NCI-H1694 (cell line): ENCODE measurements at places on chromosomes 4 and X.
A peak's percentile ranks its signal among the peaks of the same experiment; 100 is the strongest.

- DNase-seq, result no peak
Observed at GRCh38 chr4:103012060-103012459, 7.4 kb downstream of the SLC9B1 start.

GRCh38 chr4:157978680-157979361 is 194.0 kb downstream of the GASK1B start:
- peak; percentile 48 for DNase-seq

DNA sequence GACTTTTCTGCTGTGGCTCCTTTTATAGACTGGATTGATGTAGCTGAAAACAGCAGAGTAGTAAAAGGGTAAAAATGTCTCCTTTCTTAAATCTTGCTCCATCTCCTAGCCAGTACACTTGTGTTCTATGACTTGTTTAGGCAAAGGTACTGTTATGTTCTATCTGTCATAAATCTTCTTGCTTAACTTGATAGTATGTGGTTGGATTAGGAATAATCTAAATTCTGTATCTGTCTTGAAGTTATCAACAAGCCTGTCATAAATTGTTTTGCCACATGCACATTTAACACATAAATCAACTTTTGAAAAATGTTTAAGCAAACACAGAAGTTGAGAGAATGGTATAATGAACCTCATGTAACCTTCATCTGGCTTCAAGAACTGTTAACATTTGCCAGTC is 157.0 kb downstream of the FRAS1 start:
- no peak for DNase-seq

- DNase-seq, result no peak
Observed at GRCh38 chrX:134023851-134024281, 38.5 kb upstream of the GPC3 start.

GRCh38 chr4:126752702-126753101 is 880.1 kb upstream of the INTU start:
- no peak for DNase-seq

- DNase-seq, result no peak
Observed at GRCh38 chrX:51334276-51334675, 1.7 kb downstream of the NUDT10 start.

DNA sequence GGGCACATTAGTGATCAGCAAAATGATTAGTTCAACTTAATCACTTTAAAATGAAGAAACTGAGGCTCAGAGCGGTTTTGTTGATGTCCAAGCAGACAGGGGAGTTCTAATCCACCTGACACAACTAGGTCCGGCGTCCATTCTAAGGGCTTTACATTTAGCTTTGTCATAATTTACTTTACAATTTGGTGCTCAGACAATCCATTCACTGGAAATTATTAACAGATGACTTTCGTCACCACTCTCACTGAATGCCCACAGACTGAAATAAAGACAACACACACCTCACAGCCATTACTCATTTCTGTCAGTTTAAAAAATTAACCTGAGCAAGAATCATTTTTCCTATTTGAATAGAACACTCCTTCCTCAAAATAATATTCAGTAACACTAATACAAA is 10.8 kb downstream of the NR3C2 start:
- no peak for DNase-seq

DNA sequence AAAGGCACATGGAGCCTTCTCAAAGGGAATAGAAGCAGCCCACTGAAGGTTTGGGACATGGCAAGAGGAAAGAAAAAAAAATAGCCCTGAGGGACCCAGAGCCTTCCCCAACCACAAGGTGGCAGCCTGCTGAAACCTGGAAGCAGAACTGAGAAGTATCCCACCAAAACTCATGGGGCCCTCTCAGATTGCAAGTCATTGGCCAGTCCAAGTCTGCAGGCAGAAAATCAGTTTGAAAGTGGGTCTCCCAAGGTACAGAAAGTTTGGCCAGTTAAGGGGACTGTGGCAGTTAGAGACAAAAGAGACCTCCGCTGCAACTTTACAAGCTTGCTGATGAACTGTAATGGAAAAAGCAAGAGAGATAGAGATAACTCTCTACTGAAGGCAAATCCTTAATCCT is 155.8 kb downstream of the ANTXR2 start:
- DNase-seq, result no peak

- no peak for DNase-seq
Observed at GRCh38 chrX:150572206-150572605, 3.8 kb downstream of the MTM1 start.

GRCh38 chr4:61437923-61438322 is 237.8 kb downstream of the ADGRL3 start:
- no peak for DNase-seq

GRCh38 chr4:127975121-127975770 is 10.0 kb downstream of the ABHD18 start:
- no peak for DNase-seq

- no peak for DNase-seq
Observed at GRCh38 chr4:100754751-100755150, 236.9 kb upstream of the EMCN start.

GRCh38 chrX:9706421-9706820 is 59.2 kb downstream of the GPR143 start:
- DNase-seq, result no peak

- DNase-seq, result no peak
Observed at GRCh38 chrX:135340831-135341230, 31.6 kb downstream of the ETDC start.

- DNase-seq, result no peak
Observed at GRCh38 chr4:40769266-40769665, 19.5 kb downstream of the NSUN7 start.

DNA sequence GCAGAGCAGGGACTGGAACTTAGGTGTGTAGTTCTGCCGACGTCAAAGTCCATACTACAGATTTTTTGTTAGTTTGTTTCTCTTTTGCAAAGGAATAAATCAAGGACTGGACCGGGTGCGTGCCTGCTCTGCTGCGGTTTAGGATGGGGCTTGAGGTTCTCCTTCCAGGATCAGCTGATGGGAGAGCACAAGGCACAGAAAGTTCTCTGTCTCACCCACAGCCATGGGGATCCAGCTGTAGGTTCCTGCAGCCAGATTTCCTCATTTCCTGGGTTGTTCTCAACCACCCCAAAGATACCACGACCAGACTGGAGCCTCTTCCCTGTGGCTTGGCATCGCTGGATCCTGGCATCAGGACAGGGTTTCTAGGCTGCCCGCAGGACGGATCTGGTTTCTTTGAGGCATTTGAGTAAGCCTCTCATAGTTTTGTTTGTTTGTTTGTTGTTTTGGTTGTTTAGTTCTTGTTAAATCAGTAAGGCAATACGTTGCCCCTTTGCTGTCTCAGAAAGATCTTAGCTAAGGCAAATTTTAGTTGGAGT is 789 bp upstream of the SRPX start:
- no peak for DNase-seq

- DNase-seq, result no peak
Observed at GRCh38 chrX:48827654-48827968, 1.3 kb downstream of the ERAS start.

DNA sequence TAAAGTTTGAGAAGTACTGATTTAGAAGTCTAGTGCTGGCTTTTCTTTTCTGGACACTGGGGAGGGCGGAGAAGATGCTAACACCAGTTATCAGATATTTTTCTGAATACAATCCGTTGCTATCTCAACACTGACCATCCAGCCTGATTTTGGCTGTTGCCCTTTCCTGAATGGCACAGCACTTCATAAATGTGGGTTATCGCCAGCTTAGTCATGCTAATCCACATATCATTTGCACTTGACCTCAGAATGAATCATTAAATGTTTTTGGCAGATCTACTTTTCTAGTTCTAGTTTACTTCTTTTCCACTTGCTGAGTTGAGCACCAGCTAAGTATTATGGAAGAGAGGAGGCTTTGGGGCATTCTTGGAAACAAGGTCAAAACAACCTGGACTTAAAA is 60.8 kb upstream of the ESX1 start:
- DNase-seq, result no peak

- no peak for DNase-seq
Observed at GRCh38 chr4:145799223-145799622, 119.3 kb downstream of the C4orf51 start.

GRCh38 chr4:151882072-151882803 is 121.4 kb upstream of the GATB start:
- DNase-seq, result no peak

- DNase-seq, result no peak
Observed at GRCh38 chrX:13798184-13798583, 18.7 kb downstream of the GPM6B start.
